Lung (tissue), 17 donors: ENCODE measurements at places on chromosomes 6 and 20. TPM values are rescaled to one million over a fixed set of nuclear protein-coding genes. Genes with fewer than 3 reads are reported as not detected.

GRCh38 chr6:28658475-28659249, 133.0 kb downstream of the GPX5 start:
- DNase-seq, result peak; percentile 22

- no peak for DNase-seq
These were observed 207.2 kb downstream of the PHACTR1 start for GRCh38 chr6:12923644-12924235.

DNA sequence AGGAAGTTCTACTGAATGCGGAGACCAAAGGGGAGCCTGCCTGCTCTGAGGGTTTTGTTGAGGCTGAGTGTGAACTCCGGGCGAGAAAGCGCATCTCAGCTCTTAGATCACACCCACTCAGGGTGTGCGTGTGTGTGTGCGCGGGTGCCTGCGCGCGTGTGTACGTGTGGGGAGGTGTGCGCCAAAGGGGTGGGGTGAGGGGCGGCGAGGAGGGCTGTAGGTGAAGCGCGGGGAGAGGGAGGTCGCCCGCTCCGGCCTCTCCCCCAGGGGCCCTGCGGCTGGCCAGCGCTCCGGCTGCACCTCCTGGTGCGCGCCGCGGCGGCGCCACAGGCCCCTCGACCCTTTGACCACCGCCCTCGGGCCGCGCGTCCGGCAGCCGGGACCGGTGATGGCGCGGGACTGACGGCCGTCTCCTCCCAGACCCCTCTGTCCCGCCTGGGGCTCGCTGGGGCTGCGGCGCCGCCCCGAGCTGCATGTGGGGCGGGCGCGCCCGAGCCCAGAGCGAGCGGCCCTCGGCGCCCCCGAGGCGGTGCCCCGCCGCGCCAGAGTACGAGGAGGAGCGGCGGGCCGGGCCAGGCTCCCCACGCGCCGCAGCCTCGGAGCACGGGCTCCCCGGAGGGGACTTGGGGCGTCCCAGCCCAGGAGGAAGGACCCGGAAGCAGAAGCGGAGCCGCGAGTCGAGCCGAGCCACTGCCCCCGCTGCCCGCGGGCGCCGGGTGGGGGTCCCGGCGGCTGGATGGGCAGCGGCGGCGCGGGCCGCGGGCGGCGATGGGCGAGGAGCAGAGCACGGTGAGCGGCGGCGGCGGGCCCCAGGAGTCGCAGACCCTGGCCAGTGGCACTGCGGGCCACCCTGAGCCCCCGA, at the start of gene RNF217:
Gene RNF217 (plus strand): TSS at position 661 of the 862 bp plus-strand sequence. CDS start 108 bp downstream, at position 769.
- DNase-seq, result peak; percentile 78

- DNase-seq, result no peak
These were observed 200.5 kb upstream of the CDYL start for GRCh38 chr6:4575714-4576113.

GRCh38 chr6:74574794-74575193, 631.1 kb downstream of the COL12A1 start:
- no peak for DNase-seq

The CST2 gene
- 1.1 TPM for polyA plus RNA-seq

DNA sequence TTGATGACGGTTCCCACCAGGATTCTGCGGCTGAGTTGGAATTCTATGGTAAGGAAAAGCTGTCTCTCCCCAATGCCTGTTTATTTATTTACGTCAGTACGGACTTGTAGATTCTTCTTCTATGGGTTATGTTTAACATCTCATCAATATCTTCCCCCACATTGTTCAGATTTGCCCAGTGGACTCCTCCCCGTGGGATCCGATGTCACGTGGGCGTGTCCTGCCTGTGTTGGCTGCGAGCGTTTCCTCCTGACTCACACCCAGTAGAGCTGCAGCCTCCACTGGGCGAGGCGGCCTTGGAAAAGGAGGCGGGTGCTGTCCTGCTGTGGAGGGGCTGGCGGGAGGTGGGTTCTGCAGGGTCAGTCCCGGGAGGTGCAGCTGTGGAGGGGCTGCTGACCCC, 46.8 kb upstream of the SLCO4A1 start:
- DNase-seq, result no peak

DNA sequence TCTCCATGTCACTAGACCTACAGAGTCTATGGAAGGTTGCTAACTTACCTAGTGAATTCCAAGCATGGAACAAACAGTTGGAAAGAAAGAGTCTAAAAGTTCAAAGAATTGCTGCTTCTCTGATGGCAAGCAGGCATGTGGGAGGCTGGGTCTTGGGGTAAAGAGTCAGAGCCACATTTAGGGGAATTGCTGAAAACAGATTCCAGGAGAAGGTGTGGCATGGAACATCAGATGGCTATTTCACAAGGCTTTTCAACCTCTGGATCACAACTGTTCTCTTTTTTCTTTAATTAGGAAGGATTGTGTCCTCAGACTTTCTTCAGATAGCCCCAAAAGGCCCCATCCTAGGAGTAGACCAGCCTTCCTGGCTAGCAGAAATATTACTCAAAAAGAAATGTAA, 601.5 kb downstream of the MAFB start:
- DNase-seq, result no peak

DNA sequence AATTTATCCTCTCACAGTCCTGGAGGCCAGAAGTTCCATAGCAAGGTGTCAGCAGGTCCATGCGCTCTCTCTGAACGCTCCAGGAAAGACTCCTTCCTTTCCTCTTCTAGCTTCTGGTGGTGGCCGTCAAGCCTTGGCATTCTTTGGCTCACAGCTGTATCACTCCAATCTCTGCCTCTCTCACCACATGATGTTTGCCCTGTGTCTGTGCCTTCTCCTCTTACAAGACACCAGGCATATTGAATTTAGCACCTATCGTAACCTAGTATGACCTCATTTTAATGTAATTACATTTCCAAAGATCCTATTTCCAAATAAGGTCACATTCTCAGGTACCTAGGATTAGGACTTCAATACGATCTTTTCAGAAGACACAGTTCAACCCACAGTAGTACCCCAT, 428.5 kb downstream of the CD83 start:
- DNase-seq, result no peak

The CDC5L gene
- 9.5 TPM for polyA plus RNA-seq

DNA sequence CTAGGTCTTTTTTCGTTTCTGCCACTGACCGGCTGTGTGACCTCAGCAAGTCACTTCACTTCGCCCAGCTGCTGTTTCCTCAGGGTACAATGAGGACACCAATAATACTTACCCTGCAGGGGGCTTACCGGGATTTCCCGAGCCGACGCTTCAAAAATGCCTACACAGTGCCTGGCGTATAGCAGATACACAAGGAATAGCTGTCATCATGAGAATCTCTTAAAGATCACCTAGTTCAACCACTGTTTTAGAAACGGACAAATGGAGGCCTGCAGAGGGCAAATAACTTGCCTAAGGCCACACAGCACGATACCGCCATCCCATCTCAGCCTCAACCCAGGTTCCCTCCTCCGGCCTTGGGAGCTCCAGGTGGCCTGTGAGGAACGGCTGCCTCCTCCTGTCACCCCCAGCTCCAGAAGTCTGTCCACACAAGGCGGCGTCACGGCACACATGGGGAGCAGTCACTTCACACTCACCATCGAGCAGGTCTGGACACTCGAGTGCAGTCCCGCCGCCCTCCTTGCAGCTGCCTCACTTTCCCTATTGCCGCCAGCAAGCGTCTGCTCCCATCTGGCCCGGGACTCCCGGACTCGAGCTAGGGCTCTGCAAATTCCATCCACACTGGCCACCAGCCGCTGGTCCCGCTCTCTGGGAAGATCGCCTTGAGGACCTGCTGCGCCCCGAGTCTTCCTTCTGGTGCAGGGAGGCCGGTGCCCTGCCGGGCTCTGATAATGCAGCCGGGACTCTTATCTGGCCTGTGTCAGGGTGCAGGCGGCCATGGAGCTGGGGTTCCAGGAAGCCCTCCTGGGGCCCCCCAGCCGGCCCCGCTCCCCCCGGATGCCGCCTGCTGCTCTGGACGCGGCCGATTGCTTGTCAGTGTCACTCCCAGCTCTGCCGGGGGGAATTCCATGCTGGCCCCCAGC, at the start of gene RIPOR3:
Gene RIPOR3 (minus strand): TSS at position 893 of the 923 bp plus-strand sequence. CDS start 414 bp downstream, at position 479.
- DNase-seq, result peak; percentile 46

DNA sequence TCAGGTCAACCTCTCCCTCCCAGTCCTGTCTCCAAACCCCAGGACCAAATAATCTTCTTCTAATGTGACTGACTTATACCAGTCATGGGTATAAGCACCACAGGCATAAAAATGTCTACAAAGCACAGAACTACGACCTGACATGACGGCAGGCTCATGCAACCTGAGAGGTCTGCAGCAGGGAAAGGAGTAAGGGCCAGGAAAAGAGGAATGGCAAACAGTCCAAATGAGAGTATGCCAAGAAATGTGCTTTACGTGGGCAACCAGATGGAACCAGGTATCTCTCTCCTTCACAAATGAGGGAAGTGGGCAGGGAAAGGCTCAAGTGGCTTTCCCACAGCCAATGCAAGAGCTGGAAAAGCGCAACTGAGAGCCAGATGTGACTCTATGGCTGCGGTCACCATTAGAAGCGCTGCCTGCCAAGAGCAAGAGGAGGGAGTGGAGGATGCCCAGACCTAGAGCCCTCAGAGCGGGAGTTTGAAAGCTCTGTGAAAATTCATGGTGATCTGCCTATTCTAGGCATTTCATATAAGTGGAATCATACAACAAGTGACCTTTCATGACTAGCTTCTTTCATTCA, 6.0 kb downstream of the APMAP start:
- no peak for DNase-seq

The C6orf141 gene
- polyA plus RNA-seq, result 0.73 TPM

DNA sequence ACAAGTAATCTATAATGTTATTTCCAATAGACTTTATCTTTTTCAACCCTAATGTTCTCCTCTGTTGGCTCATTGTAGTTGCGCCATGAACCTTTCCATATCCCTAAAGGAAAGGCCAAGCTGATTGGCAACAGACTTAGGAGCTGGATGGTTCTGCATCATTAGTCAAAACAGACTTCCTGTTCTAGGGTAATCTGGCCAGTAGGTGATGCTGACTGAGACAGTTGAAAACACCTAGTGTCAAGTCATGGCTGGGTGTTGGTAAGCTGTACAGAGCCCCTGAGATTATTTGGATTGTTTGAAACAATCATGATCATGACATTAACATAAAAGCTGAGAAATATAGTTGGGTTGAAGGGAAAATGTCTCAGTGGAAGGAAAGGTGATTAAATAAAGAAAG, 231.4 kb downstream of the PHACTR1 start:
- DNase-seq, result no peak

The HCK gene
- 304 TPM for polyA plus RNA-seq

The BTN1A1 gene
- 0.06 TPM for polyA plus RNA-seq

- DNase-seq, result no peak
These were observed 16.5 kb downstream of the NCOA7 start for GRCh38 chr6:125807293-125807692.

DNA sequence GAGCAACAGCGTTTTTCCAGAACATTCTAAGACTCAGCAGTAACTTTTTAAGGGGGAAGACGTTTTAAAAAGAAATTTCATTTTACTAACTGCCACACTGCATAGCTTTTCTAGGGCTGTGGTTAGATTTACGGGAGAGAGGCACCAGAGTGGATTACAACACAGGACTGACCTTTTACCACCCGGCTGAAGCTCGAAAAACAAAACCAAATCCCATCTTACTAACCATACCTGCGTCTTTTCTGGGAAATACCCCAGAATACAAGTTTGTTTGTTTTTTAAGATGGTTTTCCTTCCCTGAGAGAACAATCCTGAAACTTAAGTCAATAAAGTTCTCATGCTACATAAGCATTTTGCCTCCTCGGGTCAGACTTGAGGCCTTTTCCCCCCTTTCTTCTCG, 209.3 kb upstream of the SOX4 start:
- peak; percentile 36 for DNase-seq

DNA sequence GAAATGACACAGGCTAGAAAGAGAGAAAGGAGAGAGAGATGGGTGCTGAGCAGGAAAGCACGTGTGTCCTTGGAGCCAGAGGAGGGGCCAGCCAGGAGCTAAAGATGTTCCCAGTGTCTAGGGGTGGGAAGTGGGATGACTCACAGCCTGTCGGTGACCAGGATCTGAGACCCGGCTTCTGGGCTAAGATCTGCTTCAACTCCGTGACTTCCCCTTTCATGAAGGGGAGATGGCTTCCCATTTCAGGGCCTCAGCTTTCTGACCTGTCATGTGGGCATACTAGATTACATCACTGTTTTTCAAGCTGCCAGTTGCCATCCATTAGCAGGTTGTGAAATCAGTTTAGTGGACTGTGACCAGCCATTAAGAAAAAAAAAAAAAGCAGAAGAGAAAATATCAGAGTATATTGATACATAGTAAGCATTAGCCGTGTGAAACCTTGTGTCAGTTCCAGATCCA, 5.4 kb downstream of the TGM3 start:
- DNase-seq, result peak; percentile 13

GRCh38 chr6:132089173-132089572, 138.0 kb upstream of the CCN2 start:
- no peak for DNase-seq

DNA sequence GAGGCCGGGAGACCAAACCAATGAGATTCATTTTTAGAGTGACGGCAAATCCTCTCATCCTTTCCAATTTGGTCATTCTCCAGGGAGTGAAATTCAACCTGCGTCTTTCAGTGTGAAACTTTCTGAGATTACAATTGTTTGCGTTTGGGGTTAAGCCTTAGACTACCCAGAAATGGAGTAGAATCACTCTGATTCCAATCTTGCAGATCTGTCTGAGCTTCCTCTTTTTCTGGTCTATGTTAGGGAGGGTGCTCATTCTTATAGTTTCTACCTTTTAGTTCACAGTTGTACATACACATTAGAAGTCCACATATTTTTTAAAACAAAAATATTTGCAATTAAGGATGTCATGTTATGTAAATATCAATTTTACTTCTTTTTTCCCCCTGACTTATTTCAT, 183.0 kb upstream of the PHACTR1 start:
- no peak for DNase-seq

- no peak for DNase-seq
These were observed 63.4 kb downstream of the PRDM1 start for GRCh38 chr6:106149472-106150069.

The OPN5 gene
- not detected for polyA plus RNA-seq

DNA sequence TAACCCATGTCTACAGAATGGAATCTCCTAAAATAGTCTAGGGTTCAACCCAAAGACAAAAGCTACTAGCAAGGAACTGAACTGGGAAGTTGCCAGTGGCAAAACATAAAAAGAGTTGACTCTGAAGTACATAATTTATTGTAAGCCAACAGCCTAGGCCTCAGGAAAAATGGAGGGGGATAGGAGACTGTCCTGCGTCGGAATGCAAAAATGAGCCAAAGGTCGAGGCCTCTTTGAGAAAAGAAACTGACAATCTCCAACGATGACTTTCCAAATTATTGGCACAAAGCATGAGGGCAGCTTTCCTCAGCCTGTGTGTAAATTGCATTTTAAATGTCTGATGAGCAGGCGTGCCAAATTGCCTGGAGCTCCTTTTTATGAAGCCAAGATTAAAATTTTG, 2.1 kb downstream of the COL12A1 start:
- no peak for DNase-seq

- no peak for DNase-seq
These were observed 38.2 kb downstream of the FAM184A start for GRCh38 chr6:119040229-119040628.

GRCh38 chr6:12436683-12437082, 146.5 kb downstream of the EDN1 start:
- no peak for DNase-seq

- no peak for DNase-seq
These were observed 167.4 kb upstream of the THBS2 start for GRCh38 chr6:169420912-169421543.
